ENCODE measurements at places on chromosomes 1 and 21.
A peak's percentile ranks its signal among the peaks of the same experiment; 100 is the strongest.

DNA sequence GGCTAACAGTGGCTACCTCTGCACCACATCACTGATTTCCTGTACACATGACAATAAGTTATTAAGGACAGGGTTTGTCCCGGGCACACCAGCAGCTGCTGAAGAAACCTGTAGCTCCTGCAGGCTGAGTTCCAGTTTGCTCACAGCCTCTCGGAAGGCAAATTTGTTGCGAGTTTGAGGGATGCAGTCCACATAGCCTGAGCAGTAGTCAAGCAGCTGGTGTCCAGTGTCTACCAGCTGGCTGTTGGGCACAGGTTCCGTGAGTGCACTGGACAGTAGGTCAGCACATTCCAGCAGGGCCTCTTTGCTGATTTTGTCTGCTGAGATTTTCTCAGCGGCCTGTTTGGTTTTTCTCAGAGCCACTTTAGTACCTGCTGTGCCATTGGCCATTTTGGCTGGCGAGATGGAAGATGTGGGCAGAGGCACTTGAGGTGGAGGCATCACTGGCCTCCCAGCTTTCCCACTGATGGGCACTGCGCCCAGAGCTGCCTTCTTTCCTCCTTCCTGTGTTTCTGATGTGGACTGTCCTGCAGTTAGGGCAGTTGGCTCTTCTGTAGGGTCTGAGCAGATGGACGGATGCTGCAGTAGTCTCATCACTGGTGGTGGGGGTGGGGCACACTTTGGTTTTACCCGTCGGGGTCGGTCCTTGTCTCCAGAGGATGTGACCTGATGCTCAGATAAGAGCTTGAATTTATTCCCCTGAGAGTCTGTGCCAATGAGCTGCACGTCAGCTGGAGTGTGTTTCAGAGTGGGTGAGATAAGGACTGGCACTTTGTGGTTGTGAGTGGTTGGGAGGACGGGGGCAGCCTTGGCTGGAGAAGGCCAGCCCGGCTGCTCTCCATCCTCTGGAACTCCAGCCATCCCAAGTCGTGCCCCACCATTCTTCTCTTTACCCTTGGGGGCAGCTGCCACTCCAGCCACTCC, 26.1 kb downstream of the TOR3A start:
- DNase-seq: no peak

GRCh38 chr1:5125208-5125607, 470.8 kb downstream of the AJAP1 start:
- no peak for DNase-seq

GRCh38 chr1:12649971-12650421, 6.1 kb downstream of the AADACL4 start:
- peak; percentile 95 for DNase-seq

- DNase-seq: no peak
Measured at GRCh38 chr1:6691507-6691906, 10.1 kb downstream of the DNAJC11 start.

DNA sequence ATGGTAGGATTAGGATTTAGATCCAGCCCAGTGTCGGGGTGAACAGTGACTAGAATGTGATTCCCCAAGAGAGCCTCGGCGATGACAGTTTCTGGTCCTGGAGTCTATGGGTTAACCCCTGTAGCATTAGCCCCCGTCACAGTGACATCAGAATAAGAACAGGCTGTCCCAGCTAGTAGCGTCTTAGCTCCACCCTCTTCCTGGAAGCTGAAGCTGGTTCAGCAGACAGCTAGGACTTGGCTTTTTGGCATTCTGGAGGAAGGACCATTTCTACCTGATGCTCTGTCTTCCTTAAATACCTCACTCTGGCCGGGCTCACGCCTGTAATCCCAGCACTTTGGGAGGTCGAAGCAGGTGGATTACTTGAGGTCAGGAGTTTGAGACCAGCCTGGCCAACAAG, 5.0 kb downstream of the NDUFS2 start:
- DNase-seq: peak; percentile 72

DNA sequence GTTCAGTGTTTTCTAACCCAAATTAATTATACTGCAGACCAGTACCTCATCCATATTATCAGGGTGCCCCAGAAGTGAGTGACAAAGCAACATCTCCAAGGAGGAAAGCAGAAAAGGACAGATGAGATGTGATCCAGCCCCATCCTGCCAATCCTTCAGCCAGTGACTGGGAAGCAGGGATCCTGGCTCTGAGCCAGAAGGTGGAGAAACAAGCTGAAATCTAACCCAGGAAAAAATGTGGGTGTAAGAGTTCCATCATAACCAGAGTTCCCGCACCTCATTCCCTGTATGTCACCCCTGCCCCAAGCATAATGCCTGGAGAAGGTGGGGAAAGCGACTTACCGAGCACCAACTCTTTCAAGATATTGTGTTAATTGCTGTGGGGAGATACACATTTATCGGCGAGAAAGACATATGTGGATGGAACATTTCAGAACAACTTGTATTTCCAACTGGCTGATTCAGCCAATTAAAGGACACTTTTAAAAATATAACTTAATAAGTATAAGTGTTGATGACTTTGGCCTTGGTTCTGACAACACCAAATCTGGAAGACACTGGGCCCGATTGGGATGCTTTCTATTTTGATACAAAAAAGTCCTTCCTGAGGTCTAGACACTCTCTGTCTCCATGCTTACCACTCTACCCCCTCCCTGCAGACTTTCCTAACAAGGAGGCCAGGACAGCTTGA, 14.9 kb downstream of the PLEKHA6 start:
- no peak for DNase-seq

DNA sequence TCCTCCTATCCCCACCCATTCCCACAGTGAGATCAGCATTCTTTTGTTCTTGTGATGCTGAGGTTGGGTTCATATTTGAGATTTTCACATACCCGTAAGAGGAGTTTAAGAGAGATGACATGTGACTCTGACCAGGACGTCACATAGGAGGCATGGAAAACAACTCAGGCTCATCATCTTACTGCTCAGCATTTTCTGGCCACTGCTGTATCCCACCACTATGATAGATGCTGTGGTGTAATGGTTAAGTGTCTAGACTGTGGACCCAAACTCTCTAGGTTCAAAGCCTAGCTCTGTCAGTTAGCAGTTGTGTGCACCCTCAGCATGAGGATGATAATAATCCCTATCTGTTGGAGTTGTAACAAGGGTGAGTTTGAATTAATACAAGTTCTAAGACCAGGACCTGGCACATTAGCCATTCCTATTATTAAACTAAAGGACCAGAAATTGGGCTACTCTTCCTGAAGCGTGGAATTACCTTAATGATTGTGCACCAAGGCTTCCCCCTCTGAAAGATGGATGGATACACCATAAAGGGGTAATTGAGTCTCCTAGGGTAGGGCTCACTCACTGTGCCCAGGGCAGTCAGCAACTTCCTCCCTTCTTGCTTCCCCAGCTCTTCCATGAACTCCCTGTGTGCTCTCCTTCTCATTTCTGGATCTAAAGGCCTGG, 40.9 kb downstream of the LGR6 start:
- peak; percentile 37 for DNase-seq

DNA sequence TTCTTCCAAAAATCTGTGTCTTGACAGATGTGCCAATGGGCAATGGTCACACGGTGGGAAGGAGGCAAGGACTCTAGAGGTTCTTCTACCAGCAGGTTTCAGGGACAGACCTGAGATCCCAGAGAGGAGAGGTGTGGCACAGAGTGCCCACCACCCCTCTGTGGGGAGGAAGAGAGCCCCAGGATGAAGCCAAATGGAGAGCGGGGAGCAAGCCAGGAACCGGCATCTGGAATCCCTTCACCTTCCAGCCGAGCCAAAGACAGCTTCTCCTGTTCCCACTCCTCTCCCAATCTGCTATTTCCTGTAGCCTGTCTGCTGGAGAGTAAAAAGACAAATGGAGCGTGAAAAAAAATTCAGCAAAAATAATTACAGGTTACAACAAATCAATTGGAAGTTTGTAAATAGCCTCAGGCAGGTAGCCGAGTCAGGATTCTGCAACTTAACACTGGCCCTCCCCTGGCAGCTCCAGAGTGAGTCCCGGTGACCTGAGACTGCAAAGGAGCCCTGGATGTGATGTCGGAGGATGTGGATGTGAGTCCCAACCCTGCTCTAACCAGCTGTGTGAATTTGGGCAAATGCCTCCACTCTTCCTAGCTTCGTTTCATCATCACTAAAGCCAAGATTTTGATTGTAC, 45.4 kb upstream of the LRRN2 start:
- no peak for DNase-seq

GRCh38 chr1:2441746-2442145, 29.4 kb upstream of the PEX10 start:
- no peak for DNase-seq
